ENCODE measurements at places on chromosomes 3 and 15.
A peak's percentile ranks its signal among the peaks of the same experiment; 100 is the strongest.

DNA sequence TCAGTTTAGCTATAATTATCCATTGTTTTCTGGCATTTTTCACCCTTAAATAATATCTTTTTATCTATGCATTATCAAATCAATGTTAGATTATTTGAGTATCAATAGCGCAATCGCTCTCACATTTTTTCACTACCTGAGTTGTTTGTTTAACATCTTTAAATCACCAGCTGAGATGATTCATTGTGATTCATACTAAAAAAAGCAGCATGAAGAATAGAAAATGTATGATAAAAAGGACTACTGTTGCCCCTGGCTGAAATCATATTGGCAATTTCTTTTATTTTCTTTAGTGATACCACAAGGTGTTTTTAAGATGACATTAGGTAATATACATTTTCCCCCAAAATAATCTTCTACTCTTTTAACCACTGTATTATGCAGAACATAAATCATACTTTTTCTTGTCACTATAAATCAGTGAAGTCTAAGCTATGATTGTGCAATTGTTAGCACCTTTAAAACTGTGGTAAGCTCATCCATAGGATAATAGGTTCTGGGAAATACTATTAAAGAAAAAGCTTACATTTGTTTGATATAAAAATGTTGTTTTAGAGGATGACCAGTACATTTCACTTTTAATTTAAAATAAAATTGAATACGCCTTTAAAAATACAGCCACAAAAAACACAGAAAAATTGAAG lies 889.1 kb downstream of the NAALADL2 start:
- no peak for DNase-seq

- DNase-seq, result no peak
Measured at GRCh38 chr3:98702166-98702565, 61.0 kb upstream of the ST3GAL6 start.

DNA sequence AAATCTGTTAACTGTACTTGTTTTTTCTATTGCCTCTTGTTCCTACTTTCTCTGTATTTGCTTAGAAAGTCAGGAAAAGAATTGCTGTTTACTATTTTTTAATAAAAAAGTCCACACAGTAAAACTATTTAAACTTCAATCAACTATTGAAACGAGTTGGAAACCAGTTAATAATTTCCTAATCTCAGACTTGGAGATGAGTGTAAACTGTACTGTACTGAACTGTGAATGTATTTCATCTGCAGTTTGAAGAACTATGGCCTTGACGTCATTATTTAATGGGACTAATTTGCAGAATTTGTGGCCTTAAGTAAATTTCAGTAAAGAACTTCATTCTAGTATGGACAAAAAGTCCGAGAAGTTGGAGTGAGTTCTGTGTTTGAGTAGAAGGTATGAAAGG lies 89.1 kb downstream of the LRRC28 start:
- no peak for DNase-seq

DNA sequence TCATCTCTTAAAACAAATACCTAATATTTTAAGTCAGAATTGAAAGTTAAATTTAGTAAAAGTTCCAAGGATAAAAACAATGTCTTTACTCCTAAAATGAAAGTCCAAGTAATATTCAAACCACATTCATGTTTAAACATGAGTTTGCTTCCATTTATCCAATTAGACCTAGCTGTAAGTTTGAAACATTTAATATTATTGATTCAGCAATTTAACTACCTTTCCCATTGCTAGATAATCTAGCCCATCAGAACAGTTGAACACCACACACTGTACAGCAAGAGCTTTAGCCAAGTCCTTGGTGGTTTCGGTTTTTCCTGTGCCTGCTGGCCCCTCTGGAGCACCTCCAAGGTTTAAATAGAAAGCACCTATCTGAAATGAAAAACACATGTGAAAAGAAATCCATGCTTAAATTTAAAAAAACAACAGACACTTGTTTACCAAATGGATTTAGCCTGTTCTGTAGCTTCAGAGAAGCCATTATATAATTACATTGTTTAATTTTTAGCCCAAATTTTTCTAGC lies 97.8 kb downstream of the DNAH12 start:
- no peak for DNase-seq

GRCh38 chr3:148992027-148992634 lies 791 bp downstream of the GYG1 start:
- DNase-seq, result peak; percentile 57

DNA sequence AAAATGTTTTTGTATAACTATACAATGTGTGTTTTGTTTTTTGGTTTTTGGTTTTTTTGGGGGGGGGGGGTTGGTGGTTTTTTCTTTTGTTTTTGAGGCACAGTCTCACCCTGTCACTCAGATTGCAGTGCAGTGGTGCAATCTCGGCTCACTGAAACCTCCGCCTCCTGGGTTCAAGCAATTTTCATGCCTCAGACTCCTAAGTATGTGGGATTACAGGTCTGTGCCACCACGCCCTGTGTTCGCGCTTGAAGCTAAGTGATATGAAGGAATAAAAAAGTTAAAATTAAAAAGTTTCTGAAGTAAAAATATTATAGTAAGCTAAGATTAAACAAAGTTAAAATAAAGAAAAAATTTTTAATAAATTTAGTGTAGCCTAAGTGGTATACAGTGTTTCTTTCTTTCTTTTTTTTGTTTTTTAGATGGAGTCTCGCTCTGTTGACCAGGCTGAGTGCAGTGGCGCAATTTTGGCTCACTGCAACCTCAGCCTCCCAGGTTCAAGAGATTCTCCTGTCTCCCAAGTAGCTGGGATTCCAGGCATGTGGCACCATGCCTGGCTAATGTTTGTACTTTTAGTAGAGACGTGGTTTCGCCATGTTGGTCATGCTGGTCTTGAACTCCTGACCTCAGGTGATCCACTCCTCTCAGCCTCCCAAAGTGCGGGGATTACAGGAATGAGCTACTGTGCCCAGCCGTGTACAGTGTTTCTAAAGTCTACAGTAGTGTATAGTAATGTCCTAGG lies 53.9 kb upstream of the TEX55 start:
- DNase-seq, result no peak

DNA sequence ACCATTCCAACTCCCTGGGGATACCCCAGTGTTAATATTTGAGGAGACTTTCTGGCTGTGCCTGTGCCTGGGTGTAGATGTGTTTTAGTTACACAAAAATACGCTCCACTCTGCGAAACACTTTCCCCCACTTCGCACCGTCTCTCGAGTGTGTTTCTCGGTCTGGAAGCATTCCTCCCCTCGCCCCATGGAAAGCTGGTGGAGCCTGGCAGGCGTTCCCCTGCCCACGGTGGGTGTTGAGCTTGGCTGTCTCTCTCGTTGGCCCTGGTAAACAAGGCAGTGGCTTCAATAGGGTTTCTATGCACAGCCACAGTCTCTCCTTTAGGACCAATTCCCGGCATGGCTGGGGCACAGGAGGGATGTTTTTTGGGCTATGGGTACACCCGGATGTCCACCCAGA lies 19.3 kb downstream of the IQSEC1 start:
- no peak for DNase-seq

DNA sequence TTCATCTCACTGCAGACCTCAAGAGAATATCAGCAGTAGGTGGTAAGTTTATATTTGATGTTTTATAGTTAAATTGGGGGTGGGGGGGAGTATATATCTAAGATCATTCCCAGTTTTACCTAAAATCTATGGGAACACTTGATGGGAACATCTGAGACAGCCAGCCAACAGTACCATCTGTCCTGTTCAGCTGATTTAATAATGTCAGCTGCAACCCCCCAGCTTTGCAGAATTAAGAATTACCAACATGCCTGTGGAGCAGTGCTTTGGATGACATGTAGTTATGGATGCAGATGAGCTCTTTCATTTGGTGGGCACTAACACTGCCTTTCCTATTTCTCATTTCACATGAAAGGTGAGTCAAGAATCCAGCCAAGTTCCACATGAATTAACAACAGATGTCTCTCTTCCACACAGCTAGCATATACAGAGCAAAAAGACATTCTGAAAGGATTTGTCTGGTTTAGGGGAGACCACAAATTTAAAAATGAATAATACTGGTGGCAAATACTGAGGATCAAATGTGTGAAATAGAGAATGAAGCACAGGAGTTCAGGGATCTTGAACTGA lies 76.2 kb downstream of the SETD5 start:
- no peak for DNase-seq

- DNase-seq, result no peak
Measured at GRCh38 chr3:114207768-114208167, 28.9 kb upstream of the DRD3 start.

DNA sequence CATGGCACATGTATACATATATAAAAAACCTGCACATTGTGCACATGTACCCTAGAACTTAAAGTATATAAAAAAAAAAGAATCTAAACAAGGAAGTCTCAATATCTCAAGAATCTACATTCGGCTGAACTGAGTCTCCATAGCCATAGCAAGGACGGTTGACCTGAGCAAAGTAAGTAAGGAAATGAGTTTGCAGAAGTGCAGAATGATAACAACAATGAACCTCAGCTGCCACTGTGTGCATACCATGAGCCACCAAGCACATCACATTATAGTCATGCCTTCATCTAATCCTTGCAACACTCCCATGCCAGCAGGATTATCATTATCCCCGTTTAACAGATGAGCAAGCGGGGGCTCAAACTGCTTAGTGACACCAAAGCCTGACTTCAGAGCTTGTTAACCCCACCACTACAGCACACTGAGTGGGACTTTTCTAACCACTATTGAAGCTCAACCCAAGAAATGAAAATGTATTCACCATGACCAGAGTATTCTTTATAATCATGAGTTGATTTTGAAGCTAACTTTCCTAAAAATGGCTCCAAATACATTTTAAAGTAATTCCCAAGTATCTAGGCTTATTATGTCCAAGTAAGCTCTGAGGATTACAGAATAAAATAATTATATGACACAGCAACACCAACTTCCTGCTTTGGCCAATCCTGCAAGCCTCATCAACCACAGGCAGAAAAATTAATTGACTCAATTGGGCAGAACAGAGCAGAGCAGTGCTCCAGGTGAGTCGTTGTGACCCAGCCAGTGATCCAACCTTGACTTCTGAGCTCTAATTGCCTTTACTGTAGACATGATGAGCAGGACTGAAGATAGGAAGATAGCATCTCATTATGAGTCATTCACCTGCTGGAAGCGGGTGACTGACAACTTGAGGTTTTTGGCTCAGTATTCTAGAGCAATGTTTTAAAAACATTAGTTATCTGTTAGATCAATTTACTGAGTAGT lies 47.3 kb upstream of the IL12A start:
- no peak for DNase-seq

DNA sequence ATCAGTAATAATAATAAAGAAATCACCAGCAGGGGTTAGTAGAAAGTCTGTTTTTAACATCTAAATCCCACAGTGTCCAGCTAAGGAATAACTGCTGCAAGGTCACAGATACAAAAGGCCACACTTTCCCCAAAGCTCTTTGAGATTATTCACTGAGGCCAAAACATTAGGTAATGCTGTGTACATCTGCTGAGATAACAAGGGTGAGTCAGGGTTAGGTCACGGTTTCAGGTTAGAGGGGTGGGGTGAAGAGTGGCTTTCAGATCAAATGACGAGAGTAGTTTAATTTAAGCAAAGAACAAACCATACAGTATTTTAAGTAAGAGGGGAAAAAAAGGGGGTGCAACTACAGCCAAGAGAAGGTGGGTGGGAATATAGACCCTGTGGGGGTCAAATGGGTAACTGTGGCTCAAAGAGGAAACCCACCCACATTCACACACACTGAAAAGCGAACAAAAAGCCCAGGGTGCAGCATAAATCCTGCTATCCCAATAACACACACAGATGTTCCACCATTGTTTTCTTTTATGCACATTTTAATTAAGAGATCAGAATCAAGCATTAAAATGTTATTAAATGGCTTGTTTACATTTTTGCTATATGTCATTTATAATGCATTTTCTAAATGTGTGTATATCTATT lies 412.9 kb downstream of the TIGIT start:
- no peak for DNase-seq

- no peak for DNase-seq
Measured at GRCh38 chr15:81945014-81945615, 100.7 kb downstream of the MEX3B start.

GRCh38 chr15:60544581-60545264 lies 65.8 kb upstream of the ICE2 start:
- DNase-seq, result no peak

- no peak for DNase-seq
Measured at GRCh38 chr3:114205541-114205940, 26.7 kb upstream of the DRD3 start.

GRCh38 chr15:83710452-83710851 lies 56.5 kb downstream of the ADAMTSL3 start:
- DNase-seq, result no peak

DNA sequence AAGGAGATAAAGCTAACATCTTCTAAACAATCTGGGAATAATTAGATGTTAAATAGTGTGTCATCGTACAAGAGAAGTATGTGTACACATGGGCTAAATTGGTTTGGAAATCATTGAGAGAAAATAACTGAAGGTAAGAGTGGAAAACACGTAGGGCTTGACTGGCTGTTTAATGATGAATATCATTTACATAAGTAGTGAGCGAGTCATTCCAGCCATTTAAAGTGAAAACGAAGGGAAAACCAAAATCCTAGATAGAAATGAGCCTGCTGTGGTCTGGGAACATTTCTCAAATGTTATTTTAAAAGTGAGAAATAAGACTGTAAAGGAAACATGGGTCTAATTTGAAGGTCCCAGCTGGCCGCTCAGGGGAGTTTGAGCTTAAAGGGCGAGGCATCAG lies 41.9 kb upstream of the KCNMB2 start:
- DNase-seq, result no peak

- DNase-seq, result no peak
Measured at GRCh38 chr3:120846073-120846472, 61.9 kb upstream of the STXBP5L start.

- no peak for DNase-seq
Measured at GRCh38 chr15:93024716-93025624, 64.0 kb downstream of the RGMA start.

DNA sequence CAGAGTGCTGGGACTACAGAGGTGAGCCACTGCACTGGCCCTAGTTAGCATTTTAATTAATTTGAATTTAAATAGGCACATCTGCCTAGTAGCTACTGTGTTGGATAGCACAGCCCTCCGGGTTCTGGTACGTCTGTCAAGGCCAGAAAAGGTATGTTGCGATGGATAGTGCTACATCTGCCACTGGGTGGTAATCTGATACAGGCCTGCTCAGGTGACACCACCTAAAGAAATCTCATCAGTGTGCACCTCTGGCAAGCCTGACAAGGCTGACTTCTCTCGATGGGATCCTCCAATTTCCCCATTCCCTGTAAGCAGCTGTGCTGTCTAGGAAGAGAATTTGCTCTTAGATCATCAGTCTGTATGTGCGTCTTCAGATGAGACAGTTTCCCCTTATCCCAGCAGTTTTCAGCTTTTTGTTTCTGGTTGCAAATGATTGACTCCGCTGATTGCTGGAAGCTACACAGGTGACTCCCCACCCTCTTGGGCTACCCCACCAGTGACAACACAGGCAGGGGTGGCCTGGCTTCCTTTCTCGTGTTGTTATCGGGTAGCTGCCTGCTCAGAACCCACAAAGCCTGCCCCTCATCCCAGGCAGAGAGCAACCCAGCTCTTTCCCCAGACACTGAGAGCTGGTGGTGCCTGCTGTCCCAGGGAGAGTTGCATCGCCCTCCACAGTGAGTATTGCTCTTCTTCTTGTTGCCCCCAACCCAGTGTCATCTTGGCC lies at the start of gene CCR9:
CCR9 (plus strand) TSS at position 565 of the 727 bp plus-strand sequence. CDS start 8,391 bp downstream, outside the sequence.
- peak; percentile 24 for DNase-seq

- DNase-seq, result no peak
Measured at GRCh38 chr3:129330409-129330808, 51.7 kb downstream of the HMCES start.

- DNase-seq, result no peak
Measured at GRCh38 chr3:106281221-106281620, 412.4 kb upstream of the CBLB start.

GRCh38 chr3:141452045-141452444 lies 34.8 kb upstream of the RASA2 start:
- DNase-seq, result peak; percentile 70

GRCh38 chr3:151062611-151063010 lies 22.9 kb upstream of the MED12L start:
- no peak for DNase-seq

Measured in CD4-positive, alpha-beta T cell treated with Interleukin-12 subunit alpha and Interleukin-12 subunit beta, for 1 hour (primary cell).